ENCODE measurements at places on chromosomes 4 and X. TPM values are rescaled to one million over a fixed set of nuclear protein-coding genes. Genes with fewer than 3 reads are reported as not detected.
A peak's percentile ranks its signal among the peaks of the same experiment; 100 is the strongest.

GRCh38 chrX:106987488-106987887 lies 12.5 kb downstream of the MORC4 start:
- DNase-seq = no peak
- no peaks in the 10 kb centered on the region for H3K27me3 ChIP-seq
- no peaks in the 10 kb centered on the region for H3K4me1 ChIP-seq

DNA sequence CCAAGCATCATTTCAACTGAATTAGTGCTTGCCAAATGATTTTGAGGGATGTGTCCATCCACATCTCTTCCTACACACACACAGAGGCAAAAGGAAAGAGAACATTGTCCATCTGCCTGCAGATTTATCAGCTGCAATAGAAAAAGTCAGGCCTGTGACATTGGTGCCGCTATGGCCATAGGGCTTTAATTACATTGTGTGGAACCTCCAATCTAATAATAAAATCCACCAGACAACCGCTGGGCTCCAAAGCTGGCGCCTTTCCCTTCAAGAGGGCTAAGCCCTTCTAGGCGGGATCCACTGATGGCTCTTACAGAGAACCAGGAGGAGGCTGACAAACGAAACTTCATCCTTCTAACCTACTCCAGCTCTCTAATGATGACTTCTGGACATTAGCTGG lies 60.6 kb downstream of the PHOX2B start:
- H3K4me3 ChIP-seq = no peak overlapping the region
- H3K4me1 ChIP-seq = no peaks in the 10 kb centered on the region
- H3K27me3 ChIP-seq = no peaks in the 10 kb centered on the region
- no peaks in the 10 kb centered on the region for H3K36me3 ChIP-seq

GRCh38 chr4:4930677-4931076 lies 71.2 kb downstream of the MSX1 start:
- H3K27ac ChIP-seq = no peak overlapping the region
- no peaks in the 10 kb centered on the region for H3K4me1 ChIP-seq
- no peak for DNase-seq
- H3K36me3 ChIP-seq = no peaks in the 10 kb centered on the region
- no peaks in the 10 kb centered on the region for H3K27me3 ChIP-seq

DNA sequence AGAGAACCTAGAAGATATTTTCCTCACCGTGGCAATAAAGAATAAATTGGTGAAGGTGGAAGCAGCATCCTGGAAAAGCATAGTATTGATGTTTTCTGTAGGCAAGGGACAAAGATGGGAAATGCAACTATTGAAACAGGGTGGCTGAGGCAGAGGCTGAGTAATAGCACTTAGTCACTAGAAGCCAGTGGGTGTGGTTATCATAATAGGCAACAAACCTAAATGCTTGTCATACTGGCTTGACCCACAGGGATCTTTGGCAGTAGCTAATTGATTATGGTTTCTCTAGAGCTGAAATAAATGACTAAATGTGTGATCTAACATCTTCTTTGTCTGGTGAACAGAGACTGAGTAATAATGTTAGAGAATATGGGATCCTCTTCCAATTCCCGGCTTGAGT lies 353.6 kb upstream of the RPS6KA3 start:
- H3K4me1 ChIP-seq = peaks cover 3% of the 10 kb centered on the region
- no peak overlapping the region for H3K4me3 ChIP-seq
- H3K27me3 ChIP-seq = no peaks in the 10 kb centered on the region
- DNase-seq = peak; percentile 79
- H3K36me3 ChIP-seq = no peaks in the 10 kb centered on the region

DNA sequence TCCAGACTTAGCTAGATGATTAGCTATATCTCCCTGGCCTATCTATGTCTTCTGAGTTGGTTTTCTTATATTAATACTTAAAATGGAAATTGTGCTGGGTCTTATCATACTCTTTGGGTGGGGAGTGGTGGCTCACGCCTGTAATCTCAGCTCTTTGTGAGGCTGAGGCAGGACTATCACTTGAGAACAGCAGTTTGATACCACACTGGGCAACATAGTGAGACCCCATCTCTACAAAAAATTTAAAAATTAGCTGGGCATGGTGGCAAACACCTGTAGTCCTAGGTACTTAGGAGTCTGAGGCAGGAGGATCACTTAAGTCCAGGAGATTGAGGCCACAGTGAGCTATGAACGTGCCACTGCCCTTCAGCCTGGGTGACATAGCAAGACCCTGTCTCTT lies 30.4 kb downstream of the WDFY3 start:
- no peak overlapping the region for H3K4me3 ChIP-seq
- H3K36me3 ChIP-seq = no peaks in the 10 kb centered on the region
- H3K27ac ChIP-seq = no peak overlapping the region
- H3K27me3 ChIP-seq = no peaks in the 10 kb centered on the region
- peaks cover 20% of the 10 kb centered on the region for H3K4me1 ChIP-seq

DNA sequence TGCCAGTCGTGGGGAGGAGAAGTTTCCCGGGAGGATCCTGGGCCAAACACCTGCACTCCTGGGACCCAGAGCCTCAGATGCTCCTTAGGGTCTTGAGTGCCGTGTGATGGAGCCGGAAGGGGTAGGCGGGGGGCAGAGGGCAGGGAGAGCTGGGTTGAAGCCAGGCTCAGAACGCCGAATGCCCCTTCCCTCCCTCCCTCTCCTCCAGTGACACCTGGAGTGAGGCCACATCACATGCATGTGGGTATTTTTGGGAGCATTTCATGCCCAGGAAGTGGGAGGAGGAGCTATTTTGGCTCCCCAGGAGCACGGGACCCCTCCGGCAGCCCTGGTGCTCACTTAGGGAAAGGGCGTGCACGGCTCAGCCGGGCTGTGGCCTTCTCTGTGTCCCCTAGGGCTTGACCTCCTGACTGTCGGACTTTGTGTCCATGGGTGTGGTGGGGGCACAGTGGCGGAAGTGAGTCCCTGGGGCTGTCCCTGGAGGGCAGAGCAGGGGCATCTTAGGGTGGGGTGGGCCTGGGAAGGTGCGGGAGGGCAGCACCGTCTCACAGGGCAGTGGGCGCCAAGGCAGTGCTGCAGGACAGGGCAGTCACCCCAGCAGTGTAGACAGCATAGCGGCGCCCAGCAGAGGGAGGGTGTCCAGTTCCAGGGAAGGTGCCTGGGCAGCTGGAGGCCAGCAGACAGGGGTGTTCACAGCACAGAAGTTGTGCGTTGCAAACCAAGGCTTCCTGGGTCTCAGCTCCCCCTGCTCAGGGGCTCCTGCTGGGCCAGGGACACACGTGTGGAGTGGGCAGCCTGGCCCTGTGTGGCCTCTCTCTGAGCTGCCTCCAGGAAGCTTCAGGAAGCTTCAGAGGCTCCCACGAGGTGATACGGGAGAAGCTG lies 4.9 kb upstream of the CPLX1 start:
- no peak overlapping the region for H3K27ac ChIP-seq
- no peaks in the 10 kb centered on the region for H3K36me3 ChIP-seq
- no peak overlapping the region for H3K4me3 ChIP-seq
- no peaks in the 10 kb centered on the region for H3K4me1 ChIP-seq
- peaks cover 19% of the 10 kb centered on the region for H3K27me3 ChIP-seq
- no peak for DNase-seq

GRCh38 chrX:46912098-46912602 lies at the start of gene JADE3:
TSS of gene JADE3 (plus strand) at chrX:46912421. CDS start at chrX:46984895, 72,474 bp downstream.
- H3K36me3 ChIP-seq = no peaks in the 10 kb centered on the region
- DNase-seq = peak; percentile 58
- H3K4me1 ChIP-seq = peaks cover 6% of the 10 kb centered on the region
- H3K4me3 ChIP-seq = peak within 1 kb of the TSS; percentile 67
- H3K27ac ChIP-seq = no peak within 1 kb of the TSS
- H3K27me3 ChIP-seq = no peaks in the 10 kb centered on the region

DNA sequence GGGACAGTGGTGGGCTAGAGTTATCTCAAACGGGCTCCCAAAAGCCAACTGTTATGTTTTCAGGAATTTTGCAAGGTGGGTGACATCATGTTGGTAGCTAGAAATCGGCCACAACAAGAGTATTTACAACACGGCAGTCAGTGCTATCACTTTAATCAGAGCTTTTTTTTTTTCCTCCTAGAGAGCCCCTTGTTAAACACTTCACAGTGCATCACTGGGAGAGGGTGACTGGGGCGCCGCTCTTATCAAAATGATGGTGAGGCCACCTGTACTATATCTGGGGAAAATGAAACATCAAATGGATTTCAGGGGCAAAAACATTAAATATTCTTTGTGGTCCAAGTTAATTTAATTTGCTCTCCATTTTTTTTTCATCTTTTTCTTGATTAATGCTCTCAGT lies 44.9 kb downstream of the MAMLD1 start:
- H3K36me3 ChIP-seq = no peaks in the 10 kb centered on the region
- H3K27me3 ChIP-seq = no peaks in the 10 kb centered on the region
- no peak overlapping the region for H3K4me3 ChIP-seq
- H3K4me1 ChIP-seq = no peaks in the 10 kb centered on the region

DNA sequence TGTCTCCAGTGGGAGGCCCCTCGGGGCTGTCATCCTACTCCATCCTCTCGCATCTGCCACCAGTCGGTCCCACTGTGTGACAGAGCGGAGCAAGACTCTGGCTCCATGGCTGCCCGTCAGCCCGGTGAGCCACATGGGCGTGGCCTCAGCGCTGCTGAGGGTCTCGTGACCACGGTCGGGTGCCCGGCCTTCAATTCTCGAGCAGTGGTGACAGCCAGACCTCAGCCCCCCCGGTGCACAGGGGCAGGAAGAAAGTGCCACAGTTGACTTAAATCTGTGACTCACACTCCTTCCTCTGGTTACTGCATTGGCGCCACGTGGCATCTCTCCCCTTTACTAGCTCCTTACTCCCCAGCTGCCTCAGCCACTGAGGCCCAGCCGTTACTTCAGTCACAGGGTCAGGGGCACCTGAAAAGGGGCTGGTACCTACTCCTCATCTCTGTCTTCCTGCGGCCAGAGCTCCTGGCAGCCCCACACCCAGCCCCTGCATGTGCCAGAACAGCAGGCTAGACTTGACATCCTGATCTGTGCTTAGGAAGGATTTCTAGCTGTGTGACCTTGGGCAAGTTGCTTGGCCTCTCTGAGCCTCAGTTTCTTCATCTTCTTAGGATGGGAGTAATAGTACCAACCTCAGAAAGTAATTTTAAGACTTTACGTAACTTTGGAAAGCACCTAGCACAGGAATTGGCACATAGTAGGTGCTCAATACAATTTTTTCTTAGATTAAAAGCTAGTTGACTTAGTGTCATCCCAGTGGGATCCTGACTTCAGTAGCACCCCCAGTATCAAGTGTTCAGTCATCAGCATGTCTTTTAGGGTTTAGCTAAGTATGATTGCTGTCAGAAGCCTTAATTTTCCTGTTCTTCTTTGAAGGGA lies 66.1 kb downstream of the TNIP2 start:
- H3K36me3 ChIP-seq = peaks cover 22% of the 10 kb centered on the region
- H3K4me1 ChIP-seq = peaks cover 11% of the 10 kb centered on the region
- H3K27ac ChIP-seq = no peak overlapping the region
- no peak for DNase-seq
- H3K27me3 ChIP-seq = no peaks in the 10 kb centered on the region

DNA sequence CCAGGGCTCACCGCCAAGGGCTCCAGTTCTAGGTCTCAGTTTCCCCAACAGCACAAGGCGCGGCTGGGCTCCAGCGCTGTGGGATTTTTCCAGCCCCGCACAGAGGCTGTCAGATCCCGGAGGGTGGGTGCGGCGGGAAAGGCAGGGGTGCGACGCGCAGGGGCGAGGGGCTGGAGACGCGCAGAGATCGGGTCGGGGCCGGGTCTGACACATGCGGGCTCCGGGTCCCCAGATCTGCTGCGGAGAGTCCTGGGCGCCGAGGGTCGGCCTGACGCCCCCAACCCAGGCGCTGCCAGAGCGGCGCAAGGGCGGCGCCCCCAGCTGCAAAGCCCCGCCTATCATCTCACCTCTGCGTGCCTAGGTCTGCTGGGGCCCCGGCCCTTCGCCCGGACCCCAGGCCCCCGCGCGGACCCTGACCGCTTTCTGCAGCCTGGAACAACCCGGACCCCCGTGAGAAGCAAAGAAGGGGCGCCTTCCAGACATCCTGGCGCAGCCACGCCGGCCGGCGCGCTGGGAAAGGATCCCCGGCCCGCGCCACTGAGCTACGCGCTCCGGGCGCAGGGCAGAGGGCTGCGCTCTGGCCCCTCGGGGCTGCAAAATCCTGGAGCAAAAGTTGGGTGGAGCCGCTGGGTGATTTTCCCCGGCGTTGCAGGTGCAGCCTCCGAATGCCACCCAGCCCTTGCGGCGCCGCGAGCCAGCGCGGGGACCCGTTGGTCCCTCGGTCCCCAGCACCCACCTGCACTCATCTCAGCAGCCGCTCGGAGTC lies 486 bp downstream of the ABLIM2 start:
- no peaks in the 10 kb centered on the region for H3K36me3 ChIP-seq
- H3K27me3 ChIP-seq = peaks cover 19% of the 10 kb centered on the region
- no peak for DNase-seq
- peaks cover 4% of the 10 kb centered on the region for H3K4me1 ChIP-seq
- H3K4me3 ChIP-seq = peak overlapping the region; percentile 84

DNA sequence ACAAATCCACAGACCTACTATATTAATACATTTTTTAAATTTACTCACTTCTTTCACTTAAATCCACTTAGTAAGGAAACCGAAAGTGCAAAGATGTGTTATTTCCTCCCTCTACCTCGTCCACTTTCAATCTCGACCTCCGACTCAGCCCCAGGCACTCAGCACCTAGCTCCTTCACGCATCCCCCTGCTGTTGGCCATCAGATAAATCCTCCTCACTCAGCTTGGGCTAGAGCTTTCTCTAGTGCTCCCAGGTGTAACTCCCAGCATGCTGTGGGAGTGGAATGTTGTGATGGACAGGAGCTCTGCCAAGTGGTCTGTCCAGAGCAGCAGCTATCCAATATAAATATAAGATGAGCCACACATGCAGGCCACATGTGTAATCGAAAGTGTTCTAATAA lies 26.7 kb upstream of the TEC start:
- no peak overlapping the region for H3K27ac ChIP-seq
- H3K36me3 ChIP-seq = no peaks in the 10 kb centered on the region
- no peaks in the 10 kb centered on the region for H3K27me3 ChIP-seq
- H3K4me3 ChIP-seq = no peak overlapping the region
- no peak for DNase-seq

DNA sequence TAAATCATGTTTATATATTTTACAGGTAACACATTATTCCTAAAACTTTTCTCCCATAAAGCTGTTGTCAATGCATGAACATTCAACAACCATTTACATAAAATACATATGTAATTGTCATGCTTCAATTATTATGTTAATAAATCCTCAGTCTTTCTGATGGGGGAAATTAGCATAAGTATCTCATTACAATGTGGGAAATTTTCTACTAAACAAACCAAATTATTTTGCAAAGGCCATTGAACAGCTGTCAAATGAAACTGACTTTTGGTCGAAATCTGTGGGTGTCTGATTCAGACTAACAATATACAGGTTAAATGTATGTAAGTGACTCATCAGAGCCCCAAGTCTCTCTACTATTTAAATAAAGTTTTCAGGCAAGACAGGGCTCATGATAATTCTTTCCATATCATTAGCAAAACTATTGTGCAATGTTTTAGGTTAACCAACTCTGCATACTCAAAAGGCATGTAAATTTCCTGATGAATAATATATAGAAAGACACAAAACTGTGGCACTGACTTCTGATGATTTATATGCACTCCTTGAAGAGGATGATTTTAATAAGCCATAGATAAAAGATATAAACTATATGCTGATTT lies 795.3 kb upstream of the AADAT start:
- no peaks in the 10 kb centered on the region for H3K27me3 ChIP-seq
- DNase-seq = no peak
- H3K36me3 ChIP-seq = no peaks in the 10 kb centered on the region
- H3K27ac ChIP-seq = no peak overlapping the region
- no peaks in the 10 kb centered on the region for H3K4me1 ChIP-seq

GRCh38 chr4:89134775-89135319 lies 23.5 kb downstream of the TIGD2 start:
- H3K27me3 ChIP-seq = no peaks in the 10 kb centered on the region
- H3K4me1 ChIP-seq = peaks cover 3% of the 10 kb centered on the region
- DNase-seq = peak; percentile 81
- H3K27ac ChIP-seq = peak overlapping the region; percentile 48

The XAGE2 gene
- total RNA-seq = not detected

The SLITRK2 gene
- total RNA-seq = not detected

The CENPVL1 gene
- total RNA-seq = 0.25 TPM

The FRMD7 gene
- total RNA-seq = not detected

The MTM1 gene
- 11.0 TPM for total RNA-seq
